BE2C (cell line): ENCODE measurements at places on chromosomes 3 and 15.

GRCh38 chr15:52417521-52417920 lies 111.2 kb downstream of the MYO5A start:
- DNase-seq, result peak; percentile 62

GRCh38 chr15:83462953-83463433 lies 15.9 kb downstream of the SH3GL3 start:
- no peak for DNase-seq

- no peak for DNase-seq
Observed at GRCh38 chr3:107524326-107524840, 1.6 kb downstream of the BBX start.

GRCh38 chr3:143040261-143040879 lies 39.0 kb downstream of the U2SURP start:
- DNase-seq, result no peak

GRCh38 chr3:12891985-12892839 lies 50.8 kb upstream of the RPL32 start:
- DNase-seq, result peak; percentile 39

DNA sequence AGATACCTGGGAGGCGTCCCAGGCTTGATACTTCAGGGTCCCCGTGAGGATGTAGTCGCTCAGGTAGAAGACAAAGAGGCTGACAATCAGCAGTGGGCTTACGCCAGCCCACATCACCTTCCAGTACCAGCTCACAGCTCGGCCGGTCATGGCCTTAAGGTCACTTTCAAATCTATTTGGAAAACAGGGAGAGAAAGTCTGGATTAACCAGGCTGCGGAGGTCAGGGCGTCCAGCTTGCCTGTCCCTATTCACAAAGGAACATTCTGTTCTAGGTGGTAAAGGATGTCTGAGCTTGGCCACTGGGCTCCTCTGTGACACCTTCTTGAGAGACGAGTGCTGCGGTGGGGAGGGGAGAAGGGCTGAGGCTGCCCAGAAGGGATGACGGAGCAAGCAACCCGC lies 36.5 kb downstream of the SLC6A20 start:
- no peak for DNase-seq

- no peak for DNase-seq
Observed at GRCh38 chr3:51393564-51393963, 2.5 kb downstream of the RBM15B start.

DNA sequence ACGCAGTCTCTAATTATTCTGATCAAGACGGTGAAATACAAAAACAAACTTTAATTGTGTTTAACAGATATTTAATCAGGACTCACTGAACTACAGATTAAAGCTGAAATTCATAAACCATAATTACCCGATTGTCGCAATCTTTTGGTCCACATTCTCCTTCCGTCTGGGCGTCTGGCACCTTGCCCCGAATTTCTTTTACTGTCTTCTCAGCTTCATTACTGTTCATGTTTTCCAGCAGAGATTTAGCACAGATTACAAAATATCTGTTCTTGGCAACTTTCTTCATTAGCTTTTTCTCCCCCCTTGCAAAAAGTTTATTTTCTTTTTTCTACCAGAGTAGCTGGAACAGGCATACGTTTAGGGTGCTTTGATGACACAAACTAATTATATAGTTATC lies 271.4 kb downstream of the TIGIT start:
- peak; percentile 13 for DNase-seq

- peak; percentile 65 for DNase-seq
Observed at GRCh38 chr3:63900459-63900858, 11.7 kb downstream of the SCAANT1 start.

- DNase-seq, result no peak
Observed at GRCh38 chr15:100929641-100930042, 10.5 kb downstream of the LRRK1 start.

DNA sequence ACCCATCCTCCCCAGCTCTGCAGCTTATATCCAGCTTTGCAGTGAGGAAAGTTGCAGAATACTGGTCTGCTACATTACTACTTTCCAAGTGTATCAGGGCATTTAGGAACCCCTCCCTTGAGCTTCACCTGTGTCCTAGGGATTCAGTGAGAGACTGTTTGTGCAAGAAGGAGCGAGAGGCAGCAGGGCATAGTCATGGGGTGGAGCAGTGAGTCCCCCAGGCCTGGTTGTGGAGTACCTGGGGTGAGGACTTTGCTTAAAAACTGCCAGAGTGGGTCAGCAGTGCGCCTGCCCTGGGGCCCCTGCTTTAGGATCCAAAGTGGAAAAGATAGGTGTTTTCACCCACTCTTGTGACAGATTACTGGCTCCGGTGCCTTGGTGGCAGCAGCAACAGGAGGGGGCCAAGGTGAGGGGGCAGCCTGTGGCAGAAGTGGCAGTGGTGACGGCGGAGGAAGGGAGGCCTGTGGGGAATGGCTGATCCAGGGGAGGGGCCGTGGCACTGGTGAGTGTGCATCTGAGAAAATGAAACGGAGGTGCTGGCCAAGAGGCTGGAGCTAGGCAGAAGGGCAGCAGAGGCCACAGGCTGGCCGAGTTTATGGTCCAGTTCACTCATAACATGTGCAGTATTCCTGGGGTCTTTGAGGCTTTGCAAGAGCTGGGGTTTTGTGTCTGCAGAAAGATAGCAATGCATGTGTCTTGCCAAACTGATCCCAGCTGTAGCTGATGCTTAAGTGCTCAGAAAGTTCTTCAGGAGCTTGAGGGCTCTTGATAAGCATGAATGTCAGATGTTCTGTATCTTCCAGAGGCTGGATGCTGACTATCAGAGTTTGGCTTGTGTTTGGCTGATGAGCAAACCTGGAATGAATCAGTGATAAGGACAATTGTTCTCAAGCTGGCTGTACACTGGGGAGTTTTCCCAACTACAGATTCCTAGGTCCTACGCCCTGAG lies 43.4 kb downstream of the GOLGA6A start:
- DNase-seq, result no peak

DNA sequence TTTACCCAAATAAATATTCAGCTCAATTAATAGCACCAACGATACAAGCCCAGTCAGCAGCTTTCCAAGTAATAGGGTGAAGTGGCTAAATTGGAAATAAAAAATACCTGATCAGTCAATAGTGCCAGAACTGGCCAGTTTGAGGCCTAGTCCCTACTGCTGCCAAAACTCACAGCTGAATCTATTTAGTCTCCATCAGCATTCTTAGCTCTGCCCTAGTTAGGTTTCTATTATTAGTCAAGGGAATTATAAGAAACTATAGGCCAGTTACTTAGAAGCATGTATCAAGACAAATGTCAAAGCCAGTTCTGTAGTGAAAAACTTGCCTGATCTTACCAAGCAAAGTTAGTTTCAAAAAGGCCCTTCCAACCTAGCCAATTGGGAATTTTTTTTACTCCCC lies 146.2 kb upstream of the ZBTB20 start:
- DNase-seq, result no peak

GRCh38 chr3:80234706-80235105 lies 466.9 kb upstream of the ROBO1 start:
- DNase-seq, result no peak

DNA sequence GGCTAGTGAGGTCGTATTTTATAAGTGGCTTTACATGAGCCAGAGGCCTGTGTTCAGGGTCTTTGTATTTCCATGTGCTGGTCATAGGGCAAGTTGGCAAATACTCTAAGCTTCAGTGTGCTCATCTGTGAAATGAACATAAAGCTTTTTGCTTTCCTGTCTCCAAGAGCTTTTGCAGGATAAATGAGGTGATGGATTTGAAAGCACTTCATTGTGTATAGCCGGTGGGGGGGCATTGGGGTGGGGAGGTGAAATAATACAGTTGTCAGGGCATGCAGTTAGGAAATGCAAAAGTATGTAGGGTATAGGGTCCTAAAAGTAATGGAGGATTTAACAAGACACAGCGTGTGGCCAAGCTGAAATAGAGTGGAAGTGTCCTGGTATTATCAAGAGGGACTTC lies 67.7 kb downstream of the ARNT2 start:
- DNase-seq, result no peak

DNA sequence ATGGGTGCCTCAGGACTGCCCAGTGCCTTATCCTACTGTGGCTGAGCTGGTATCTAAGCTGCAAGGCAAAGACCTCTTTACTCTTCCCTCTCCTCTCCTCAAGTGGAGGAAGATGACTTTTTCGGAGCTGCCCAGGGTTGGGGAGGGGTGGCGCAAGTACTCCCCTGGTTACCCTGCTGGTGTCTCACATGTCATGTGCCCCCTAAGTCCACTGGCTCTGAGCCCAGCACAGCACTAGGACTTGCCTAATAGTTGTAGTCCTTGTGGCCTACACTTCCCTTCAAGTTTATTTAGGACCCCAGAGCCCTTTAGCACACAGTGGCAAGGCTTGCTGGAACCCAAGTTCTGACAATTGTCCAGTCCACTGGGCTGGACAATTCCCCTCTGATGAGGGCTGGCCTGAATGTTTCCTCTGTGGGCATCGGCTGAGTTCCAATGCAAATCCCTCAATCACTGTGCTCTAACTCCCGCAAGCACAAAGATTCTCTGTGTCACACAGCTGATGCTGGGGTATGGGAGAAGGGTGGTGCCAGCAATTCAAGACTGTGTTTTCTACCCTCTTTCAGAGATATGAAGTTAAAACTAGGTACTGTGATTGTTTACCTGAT lies 60.4 kb downstream of the UQCC5 start:
- no peak for DNase-seq

DNA sequence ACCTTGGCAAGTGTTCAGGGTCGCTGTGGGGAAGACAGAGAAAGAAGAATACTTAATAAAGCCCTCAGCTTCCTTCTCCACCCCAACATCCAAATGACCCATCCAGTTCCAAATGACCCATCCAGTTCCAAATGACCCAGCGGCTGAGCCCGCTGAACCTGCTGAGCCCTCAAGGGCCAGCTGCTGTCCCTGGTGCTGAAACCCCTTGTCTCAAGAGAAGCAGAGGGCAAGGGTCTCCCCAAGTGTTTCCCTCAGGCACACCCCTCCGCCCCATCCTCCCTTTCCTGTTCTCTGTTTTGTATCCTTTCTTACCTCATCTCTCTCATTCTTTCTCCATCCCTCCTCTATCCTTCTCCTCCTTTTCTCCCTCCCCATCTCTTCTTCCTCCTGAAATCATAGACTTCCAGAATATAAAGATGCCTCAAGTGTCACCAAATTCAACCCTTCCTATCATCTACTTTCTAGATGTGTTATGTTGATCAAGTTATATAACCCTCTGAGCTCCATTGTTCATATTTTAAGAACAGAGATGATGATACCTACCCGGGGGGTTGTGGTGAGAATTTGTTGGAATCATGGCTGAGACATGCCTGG lies 29.0 kb downstream of the CCDC33 start:
- DNase-seq, result no peak

GRCh38 chr3:149487598-149488197 lies 13.2 kb downstream of the TM4SF4 start:
- DNase-seq, result peak; percentile 63

DNA sequence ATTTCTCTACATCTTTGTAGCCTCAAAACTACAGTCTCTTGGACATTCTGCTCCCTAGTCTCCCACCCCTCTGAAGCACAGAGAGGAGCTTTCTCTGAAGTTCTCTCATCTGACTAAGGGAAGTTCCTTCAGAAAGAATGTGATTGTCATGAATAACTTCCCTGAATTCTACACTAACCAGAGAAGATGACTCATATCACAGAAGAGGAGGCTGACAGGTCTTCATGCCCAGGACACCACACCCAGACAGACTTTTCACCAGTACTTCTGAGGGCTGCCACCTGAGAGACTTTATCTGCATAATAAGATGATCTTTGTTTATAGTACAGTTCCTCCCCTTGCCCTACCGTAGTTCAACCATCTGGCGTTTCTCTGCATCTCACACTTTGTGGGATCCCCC lies 52.8 kb downstream of the CDIN1 start:
- no peak for DNase-seq

DNA sequence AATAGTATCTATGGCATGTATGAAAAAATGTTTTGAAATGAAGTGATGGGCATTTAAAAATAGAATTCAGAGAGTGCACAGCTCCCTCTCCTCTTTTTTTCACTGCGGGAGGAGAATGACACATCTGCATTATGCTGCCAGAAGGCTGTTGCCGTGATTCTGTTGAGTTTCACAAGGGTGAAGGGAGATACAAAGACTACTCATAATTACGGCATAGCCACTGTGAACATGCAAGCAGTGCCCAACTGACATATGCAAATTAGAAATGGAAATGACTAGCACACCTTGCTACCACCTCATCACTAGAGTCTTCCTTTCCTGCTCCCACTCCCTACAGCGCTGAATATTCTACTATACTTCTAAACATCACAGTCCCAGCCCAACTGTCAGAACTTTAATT lies 20.1 kb downstream of the IFT57 start:
- no peak for DNase-seq

- DNase-seq, result no peak
Observed at GRCh38 chr15:76376029-76376428, 39.5 kb downstream of the ISL2 start.

DNA sequence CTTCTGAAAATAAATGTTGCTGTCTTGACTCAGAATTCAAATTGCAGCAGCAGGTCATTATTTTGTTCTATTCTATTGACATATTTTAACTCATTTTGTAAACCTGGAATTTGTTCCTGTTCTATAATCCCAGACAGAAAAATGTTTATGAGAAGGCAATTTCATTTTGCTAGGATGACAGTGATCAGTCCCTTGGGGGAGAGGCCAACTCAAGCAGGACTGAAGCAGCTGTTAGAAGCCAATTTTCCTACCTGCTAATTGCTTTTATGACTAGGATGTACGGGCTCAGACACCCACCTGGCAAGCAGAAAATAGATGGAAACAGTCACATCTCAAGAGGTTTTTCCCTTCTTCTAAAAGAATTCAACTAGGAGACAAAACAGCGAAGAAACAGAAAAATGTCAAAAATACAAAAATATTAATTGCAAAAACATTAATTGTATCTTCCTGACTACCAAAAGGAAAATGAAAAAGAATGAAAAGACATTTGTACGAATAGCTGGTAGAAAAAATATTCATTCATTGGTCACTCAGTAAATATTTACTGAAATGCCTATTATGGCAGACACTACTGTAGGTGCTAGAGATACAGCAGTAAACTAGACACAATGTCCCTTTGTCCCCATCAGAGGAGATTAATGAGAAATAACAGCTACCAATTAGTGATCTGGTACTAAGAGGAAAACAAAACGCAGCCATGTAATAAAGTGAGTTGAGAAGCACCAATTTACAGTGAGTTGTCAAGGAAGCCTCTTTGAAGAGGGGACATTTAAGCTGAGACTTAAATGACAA lies 73.5 kb downstream of the PEAK1 start:
- no peak for DNase-seq

- no peak for DNase-seq
Observed at GRCh38 chr3:159593927-159594605, 394.6 kb upstream of the IL12A start.

GRCh38 chr3:60931452-60931851 lies 319.8 kb downstream of the FHIT start:
- DNase-seq, result no peak

DNA sequence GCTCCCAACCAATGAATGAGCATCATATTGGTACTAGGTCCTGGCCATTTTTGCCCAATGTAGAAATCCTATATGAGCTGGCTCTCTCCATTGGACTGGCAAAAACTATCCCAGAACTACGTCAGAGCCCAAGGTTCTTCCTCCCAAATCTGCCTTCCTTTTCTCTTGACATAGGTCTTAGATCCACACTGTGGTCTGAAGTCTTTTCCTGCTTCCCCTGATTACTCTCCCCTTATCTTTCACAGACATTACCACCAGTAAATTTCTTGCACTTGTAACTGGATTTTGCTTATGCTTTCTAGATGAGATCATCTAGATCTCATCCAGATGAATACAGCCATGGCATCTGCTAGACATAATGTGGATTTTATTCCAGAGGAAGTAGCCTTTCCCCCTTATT lies 141.2 kb upstream of the GADL1 start:
- DNase-seq, result no peak

GRCh38 chr3:97550408-97550807 lies 214.2 kb upstream of the ARL6 start:
- DNase-seq, result no peak
